Progenitor cell of endocrine pancreas (in vitro differentiated cells): ENCODE measurements at places on chromosomes 1 and 21. TPM values are rescaled to one million over a fixed set of nuclear protein-coding genes. Genes with fewer than 3 reads are reported as not detected.

GRCh38 chr1:228487336-228488124 is at the start of gene RNF187:
RNF187 (plus strand) TSS chr1:228487382.
- H3K4me1 ChIP-seq, result peaks cover 4% of the 10 kb centered on the region
- DNase-seq, result peak; percentile 81
- H3K4me3 ChIP-seq, result peak within 1 kb of the TSS; percentile 94
- peaks cover 1% of the 10 kb centered on the region for H3K27me3 ChIP-seq

GRCh38 chr1:117284399-117285215 is 73.9 kb upstream of the VTCN1 start:
- no peaks in the 10 kb centered on the region for H3K36me3 ChIP-seq
- no peaks in the 10 kb centered on the region for H3K27me3 ChIP-seq
- peak overlapping the region; percentile 59 for H3K27ac ChIP-seq
- H3K4me1 ChIP-seq, result peaks cover 2% of the 10 kb centered on the region
- no peak for DNase-seq

GRCh38 chr1:179761296-179761695 is 18.2 kb downstream of the FAM163A start:
- peaks cover 15% of the 10 kb centered on the region for H3K4me1 ChIP-seq
- H3K36me3 ChIP-seq, result no peaks in the 10 kb centered on the region
- DNase-seq, result no peak
- H3K27me3 ChIP-seq, result peaks cover 9% of the 10 kb centered on the region
- no peak overlapping the region for H3K4me3 ChIP-seq

Gene ASCL5
- total RNA-seq, result 0.26 and 0.36 TPM in 2 replicates

Gene SLC30A2
- 0.13 and 0.17 TPM in 2 replicates for total RNA-seq
